Activated CD4-positive, alpha-beta memory T cell treated with anti-CD3 and anti-CD28 coated beads for 36 hours (primary cell): ENCODE measurements at places on chromosomes 4 and X. TPM values are rescaled to one million over a fixed set of nuclear protein-coding genes. Genes with fewer than 3 reads are reported as not detected.

The PAGE1 gene
- not detected for total RNA-seq

- H3K27me3 ChIP-seq = peaks cover 1% of the 10 kb centered on the region
- DNase-seq = no peak
- peaks cover 18% of the 10 kb centered on the region for H3K4me1 ChIP-seq
- H3K27ac ChIP-seq = no peak overlapping the region
- peaks cover 26% of the 10 kb centered on the region for H3K36me3 ChIP-seq
These were observed 656 bp upstream of the GSPT2 start for GRCh38 chrX:51742586-51742985.

- peaks cover 57% of the 10 kb centered on the region for H3K4me1 ChIP-seq
- no peaks in the 10 kb centered on the region for H3K27me3 ChIP-seq
- H3K36me3 ChIP-seq = peaks cover 22% of the 10 kb centered on the region
- no peak overlapping the region for H3K4me3 ChIP-seq
- DNase-seq = no peak
These were observed 38.7 kb downstream of the SEC24B start for GRCh38 chr4:109472343-109472761.

- no peak overlapping the region for H3K27ac ChIP-seq
- no peaks in the 10 kb centered on the region for H3K4me1 ChIP-seq
- DNase-seq = no peak
- no peaks in the 10 kb centered on the region for H3K27me3 ChIP-seq
These were observed 45.0 kb upstream of the ARHGEF6 start for GRCh38 chrX:136825771-136826170.

DNA sequence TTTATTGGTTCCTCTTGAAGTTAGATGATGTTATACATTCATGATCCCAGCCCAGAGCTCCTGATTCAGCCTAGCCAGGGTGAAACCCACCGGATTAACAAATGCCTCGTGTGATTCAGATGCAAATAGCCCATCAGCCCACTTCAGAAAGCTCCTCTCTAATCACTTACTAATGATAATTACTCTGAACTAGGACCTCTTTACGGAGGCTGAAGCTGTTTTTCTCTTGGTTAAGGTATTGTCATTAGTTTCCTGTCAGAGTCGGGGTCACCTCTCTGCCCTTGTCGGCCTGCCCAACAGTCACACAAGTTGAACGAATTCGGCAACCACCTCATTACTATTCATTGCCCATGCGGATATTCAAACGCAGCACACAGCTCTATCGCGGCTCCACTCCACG, 36.6 kb downstream of the ZFP42 start:
- no peak overlapping the region for H3K27ac ChIP-seq
- DNase-seq = no peak
- H3K27me3 ChIP-seq = peaks cover 7% of the 10 kb centered on the region
- no peaks in the 10 kb centered on the region for H3K4me1 ChIP-seq
- no peaks in the 10 kb centered on the region for H3K36me3 ChIP-seq
